ENCODE measurements at places on chromosomes 13 and 19.

DNA sequence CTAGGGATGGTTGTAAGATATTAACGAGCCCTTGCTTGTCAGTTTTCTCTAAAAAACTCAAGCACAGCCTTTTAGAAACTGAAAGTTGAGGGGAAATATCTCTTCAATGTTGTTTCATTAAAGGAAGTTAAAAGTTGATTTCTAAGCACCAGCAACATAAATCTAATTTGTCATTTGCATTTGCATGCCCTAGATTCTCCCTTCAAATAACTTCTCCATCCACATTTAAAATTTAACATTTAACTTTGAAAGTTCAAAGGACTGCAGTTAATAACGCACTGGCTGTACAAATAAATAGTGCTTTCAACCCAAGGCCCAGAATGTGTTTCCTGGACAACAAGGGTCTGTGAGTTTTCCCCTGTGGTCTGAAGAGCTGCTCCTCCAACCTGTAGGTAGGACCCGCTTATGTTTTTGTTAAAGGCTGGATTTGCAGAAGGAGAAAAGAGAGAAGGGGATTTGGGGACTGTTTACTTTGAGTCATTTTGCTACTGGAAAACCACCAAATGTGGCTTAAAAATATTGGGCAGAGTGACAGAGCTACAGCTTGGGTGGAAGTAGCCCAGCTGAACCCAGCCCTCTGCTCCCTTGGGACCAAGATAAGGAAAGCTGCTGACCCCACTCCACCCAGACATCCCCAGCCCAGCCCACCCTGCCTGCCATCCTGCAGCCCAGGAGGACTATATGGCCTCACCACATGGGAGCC is 39.8 kb downstream of the TNFRSF19 start:
- no peak for DNase-seq

DNA sequence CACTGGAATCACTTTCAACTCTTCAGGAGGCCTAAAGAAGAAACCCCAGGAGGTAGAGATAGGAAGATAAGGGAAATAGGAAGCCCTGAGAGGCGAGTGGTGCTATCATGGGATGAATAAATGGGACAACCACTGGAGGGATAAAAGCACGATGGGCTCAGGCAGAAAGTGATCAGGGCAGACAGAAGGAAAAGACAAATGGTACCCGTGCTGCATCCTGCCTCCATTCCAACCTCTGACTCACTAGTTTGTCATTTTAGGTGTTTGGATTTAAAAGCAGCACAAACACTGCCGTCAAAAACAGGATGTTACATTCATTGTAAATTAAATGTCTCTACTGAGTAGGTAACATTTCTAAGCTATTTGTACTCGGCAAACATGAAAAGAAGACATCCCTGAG is 314.3 kb upstream of the HTR2A start:
- DNase-seq: peak; percentile 93

GRCh38 chr13:110873639-110874507 is 41.0 kb downstream of the ANKRD10 start:
- DNase-seq: no peak

- no peak for DNase-seq
These were observed 628 bp upstream of the ZNF813 start for GRCh38 chr19:53466726-53467484.

GRCh38 chr19:58529405-58529804 is 9.8 kb upstream of the ZBTB45 start:
- no peak for DNase-seq

- no peak for DNase-seq
These were observed 18.6 kb downstream of the GJA3 start for GRCh38 chr13:20142023-20142926.

- no peak for DNase-seq
These were observed 16.5 kb upstream of the ZNF8 start for GRCh38 chr19:58261968-58262921.

- no peak for DNase-seq
These were observed 789.8 kb upstream of the PCDH9 start for GRCh38 chr13:68019901-68020300.

- peak; percentile 97 for DNase-seq
These were observed 31.6 kb downstream of the SYT3 start for GRCh38 chr19:50607874-50608785.

DNA sequence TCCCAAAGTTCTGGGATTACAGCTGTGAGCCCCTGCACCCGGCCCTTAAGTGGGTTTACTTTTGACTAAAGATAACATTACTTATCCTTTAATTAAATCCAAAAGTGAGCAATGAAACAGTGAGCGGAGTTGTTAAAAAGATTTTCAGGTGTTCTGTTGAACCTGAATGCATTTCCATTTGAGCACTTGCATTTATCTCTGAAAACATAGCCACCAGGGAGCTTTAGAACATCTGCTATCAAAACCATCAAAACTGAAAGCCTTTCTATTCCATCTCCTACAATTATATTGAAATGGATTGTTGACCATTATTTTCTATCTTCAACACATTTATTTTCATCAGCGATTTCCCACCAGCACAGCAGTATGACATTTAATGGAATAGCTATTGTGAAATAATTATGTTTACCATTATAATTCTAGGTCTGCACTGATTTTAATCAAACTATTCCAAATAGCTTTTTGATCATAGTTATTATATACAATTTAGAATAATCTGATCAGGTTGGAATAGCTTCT is 269.0 kb downstream of the FGF14 start:
- DNase-seq: no peak

DNA sequence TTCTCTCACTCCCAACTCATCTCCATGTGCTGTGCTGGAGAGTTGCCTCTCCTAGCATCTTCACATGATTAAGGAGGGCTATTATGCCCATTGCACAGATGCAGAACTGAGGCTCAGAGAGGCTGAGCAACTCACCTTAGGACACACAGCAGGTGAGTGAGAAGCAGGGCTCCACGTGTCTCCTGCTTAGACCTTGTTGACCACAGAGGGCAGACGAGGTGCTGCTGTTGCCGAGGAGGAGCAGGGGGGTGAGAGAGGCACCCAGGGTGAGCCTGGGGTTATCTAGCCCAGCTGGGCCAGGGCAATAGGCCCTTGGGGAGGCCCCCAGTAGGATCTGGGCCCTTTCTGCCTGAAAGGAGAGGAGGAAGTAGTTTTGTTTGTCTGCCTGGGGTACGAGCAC is 2.4 kb upstream of the HSH2D start:
- DNase-seq: no peak

GRCh38 chr13:23724196-23724970 is 154.2 kb downstream of the TNFRSF19 start:
- no peak for DNase-seq

DNA sequence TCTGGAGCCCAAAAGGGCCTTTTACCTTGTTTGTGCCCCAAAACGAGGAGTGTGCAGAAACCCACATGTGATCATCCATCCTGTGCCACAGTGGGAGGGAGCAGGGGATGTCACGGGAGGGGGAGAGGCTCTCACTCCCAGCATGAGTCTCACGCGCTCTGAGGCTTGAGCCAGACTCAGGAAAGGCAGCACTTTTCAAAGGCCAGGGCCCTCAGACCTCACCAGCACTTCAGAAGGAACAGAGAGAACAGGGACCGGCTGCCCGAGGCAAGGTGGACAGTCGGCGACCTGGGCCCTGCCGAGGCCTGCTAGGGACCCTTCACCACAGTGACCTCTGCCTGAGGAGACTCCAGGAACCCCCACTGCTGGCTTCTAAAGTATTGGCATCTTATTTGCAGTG is 71.7 kb upstream of the WASF3 start:
- DNase-seq: no peak

- DNase-seq: no peak
These were observed 15.5 kb upstream of the OLFM4 start for GRCh38 chr13:53013113-53013512.

DNA sequence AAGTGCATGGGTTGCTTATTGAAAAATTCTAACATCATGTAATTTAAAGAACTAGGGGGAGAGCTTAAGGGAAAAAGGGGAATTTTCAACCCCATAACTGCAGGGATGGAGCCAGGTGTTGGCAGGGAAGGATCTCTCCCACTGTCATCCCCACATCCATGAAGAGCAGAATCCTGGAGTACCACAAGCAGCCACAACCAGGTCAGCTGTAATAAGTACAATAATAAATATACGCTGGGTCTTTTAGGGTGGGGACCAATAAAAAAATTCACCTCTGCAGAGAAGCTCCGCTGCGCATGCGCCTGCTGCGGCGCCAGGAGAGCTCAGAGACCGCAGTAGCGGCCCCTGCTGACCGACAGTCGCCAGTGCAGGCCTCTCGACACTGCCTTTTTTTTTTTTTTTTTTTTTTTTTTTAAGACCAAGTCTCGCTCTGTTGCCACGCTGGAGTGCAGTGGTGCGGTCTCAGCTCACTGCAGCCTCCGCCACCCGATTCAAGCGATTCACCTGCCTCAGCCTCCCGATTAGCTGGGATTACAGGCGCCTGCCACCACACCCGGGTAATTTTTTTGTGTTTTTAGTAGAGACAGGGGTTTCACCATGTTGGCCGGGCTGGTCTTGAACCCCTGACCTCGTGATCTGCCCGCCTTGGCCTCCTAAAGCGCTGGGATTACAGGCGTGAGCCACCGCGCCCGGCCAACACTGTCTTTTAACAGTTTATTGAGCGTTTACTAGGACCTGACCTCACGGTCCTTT is 2.5 kb upstream of the EEF2 start:
- peak; percentile 85 for DNase-seq

DNA sequence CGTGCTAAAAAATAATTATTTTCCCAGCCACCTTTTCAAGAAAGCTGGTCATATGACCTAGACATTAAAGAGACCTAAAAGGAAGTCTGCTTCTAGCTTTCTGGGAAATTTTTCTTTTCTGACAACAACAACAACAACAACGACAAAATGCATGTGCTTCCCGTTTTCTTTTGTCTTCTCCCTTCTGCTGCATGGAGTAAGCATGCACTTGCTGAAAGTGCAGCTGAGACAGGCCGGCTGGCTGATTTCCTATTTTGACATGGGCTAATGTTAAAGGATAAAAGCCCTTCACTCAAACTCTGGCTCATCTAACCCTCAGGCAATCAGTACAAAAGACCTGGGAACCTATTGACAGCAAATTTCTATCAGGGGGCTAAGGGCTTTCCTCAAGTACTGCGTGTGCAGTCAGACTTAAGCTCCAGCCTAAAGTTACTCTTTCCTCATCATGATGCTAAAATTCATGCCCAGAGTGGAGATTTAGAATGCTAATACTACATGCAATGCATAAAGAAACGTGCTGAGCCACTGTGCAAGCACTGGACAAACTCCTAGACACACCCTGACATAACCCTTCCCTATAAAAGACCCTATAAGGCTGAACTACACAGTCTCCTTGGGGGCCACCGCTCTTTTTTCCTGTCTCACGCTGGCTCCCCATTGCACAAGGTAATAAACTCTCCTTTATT is 811.1 kb downstream of the UQCRFS1 start:
- no peak for DNase-seq

- no peak for DNase-seq
These were observed 26.0 kb downstream of the DPRX start for GRCh38 chr19:53657778-53658177.

GRCh38 chr13:105089858-105090643 is 1445.4 kb downstream of the EFNB2 start:
- no peak for DNase-seq

GRCh38 chr13:36082396-36082795 is 48.8 kb downstream of the DCLK1 start:
- DNase-seq: no peak

DNA sequence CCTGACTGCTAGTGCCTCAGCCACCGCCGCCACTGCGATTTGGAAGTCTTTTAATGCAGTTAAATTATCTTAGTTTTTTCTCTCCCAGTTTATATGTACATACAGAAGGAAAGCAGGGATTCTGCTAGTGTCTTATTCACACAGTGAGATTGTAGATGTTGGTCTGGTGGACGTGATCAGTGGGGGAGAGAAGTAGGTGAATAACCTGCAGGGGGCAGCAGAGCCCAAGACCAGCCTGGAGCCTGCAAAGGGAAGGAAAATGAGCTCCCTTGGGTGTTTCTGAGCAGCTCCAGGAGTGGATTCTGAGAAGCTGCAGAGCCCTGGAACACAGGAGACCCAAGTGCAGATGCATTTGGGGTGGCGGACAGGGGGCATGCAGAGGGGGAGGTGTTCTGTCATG is 26.3 kb downstream of the ZNF844 start:
- peak; percentile 55 for DNase-seq

DNA sequence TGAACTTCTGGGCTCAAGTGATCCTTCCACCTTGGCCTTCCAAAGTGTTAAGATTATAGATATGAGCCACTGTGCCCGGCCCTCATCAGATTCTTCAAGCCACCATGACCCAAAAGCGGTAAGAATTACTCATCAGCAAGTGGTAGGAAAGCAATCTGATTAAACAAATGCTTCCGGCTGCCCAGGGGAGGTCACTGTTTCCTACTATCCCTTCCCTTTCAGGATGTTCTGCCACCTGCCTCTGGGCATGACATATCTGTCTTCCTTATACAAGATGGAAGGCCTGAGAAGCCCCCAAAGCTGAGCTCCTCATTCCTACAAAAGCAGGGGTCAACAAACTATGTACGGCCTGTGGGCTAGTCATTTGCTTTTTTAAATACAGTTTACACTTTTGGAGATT is 7.0 kb downstream of the ABHD8 start:
- DNase-seq: no peak

- no peak for DNase-seq
These were observed 80.7 kb downstream of the TEX29 start for GRCh38 chr13:111401151-111401550.

GRCh38 chr19:17517898-17518297 is 6.4 kb downstream of the PGLS start:
- no peak for DNase-seq

DNA sequence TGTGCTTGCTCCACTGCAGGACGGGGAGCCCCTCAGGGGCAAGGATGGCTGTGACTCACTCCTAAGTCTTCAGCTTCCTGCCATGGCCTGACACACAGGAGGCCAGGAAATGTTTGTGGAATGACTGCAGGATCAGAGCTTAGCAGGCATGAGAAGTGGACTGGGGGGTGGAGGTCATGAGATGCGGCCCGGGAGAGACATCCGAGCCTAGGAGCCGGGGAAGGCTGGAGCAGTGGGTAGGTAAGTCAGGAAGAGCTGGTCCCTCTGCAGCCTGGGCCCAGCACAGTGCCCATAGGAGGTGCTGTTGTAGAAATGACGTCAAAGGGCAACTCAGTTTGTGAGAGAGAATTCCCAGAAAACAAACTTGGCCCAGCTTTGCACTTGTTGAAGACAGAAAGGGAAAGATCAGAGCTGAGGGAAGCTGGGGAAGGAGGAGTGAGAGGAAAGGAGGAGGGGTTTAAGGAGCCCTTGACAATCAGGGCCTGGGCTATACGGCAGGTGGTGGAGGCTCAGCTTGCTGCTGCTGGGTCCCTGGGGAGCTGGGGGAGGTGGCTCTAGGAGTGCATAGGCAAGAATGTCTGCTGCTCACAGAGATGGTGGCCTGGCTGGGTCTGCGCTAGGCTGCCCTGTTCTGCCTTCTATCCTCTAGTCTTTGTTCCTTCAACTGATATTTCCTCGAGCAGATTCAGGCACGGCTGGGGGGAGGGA is 18.5 kb downstream of the POU2F2 start:
- peak; percentile 99 for DNase-seq

DNA sequence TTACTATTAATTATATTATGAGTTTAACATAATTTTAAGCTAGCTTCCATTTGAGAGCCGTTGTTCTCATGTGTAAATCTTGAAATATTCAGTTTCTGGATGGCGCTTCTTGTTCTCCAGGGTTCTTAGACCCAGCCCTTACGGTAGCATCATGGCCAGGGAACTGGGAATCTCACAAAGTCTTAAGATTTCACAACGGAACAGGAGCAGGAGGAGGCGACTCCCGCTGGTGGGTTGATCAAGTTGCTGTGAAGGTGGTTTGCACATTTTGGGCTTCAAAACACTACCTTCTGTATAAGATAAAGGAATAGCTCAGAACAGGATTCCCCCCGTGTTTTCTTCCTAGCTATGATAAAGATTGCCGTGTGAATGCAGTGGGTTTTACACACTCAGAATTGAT is 2.8 kb downstream of the NAXD start:
- no peak for DNase-seq

Measured in islet precursor cell (in vitro differentiated cells).